ENCODE measurements at places on chromosomes 6 and 20. TPM values are rescaled to one million over a fixed set of nuclear protein-coding genes. Genes with fewer than 3 reads are reported as not detected.

The TBC1D32 gene
- total RNA-seq = 3.3 TPM

The LST1 gene
- total RNA-seq = 1.9 TPM

GRCh38 chr20:10318291-10319024 is 99.8 kb downstream of the SNAP25 start:
- no peak for DNase-seq

GRCh38 chr6:20056350-20056992 is 155.8 kb downstream of the MBOAT1 start:
- DNase-seq = no peak

DNA sequence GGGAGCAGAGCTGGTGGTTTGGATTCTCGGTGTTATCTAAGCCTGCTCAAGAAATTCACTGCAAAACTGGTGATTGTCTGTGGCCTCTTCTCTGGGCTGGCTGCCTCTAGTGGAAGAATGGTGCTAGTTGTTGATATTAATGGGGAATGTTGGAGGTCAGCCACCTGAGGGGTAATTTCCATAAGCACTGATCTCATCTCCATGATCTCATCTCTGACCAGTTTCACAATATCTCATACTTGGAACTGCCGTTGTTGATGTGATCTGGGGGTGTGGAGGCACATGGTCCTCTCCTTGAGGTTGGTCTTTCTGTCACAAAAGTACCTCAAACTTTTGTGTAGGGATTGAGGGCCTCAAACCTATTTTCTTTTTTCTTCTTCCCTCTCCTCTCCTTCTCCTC is 102.6 kb downstream of the CD109 start:
- DNase-seq = no peak

- DNase-seq = peak; percentile 88
Observed at GRCh38 chr20:44832724-44833123, 22.4 kb upstream of the RIMS4 start.

GRCh38 chr6:2028457-2029038 is 216.9 kb downstream of the GMDS start:
- DNase-seq = no peak
